ENCODE measurements at places on chromosomes 13 and 19. TPM values are rescaled to one million over a fixed set of nuclear protein-coding genes. Genes with fewer than 3 reads are reported as not detected.

Gene C2CD4C
- total RNA-seq: not detected

Gene CYP4F2
- 1.8 TPM for total RNA-seq

Gene ZNF700
- 7.7 TPM for total RNA-seq

Gene ZNF536
- not detected for total RNA-seq

DNA sequence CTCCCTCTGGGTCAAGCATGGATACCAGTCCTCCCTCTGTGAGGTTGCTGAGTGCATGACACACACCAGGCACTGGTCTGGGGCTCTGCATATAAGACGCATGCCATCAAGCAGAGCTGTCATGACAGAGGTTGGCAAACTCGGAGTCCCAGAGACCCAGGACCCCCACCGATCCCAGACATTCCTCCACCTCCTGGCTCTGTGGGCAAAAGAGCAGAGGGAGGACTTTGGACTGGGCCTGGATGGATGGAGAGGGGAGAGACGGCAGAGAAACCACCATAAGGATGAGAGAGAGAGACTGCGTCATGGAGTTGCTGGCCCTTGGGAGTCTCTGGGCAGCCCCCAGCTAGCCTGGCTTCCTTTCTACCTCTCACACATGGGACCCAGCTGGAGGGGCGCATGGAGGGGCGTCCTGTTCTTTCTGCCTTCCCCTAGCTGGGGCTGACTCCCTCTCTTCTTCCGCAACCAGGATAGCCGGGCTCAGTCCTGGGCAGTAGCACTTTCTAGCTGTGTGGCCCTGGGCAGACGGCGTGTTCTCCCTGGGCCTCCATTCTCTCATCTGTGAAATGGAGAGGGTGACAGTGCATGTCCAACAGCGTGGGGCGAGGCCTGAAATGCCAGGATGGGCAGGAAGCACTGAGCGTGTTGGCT lies 1.6 kb downstream of the HPN start:
- no peak for DNase-seq

DNA sequence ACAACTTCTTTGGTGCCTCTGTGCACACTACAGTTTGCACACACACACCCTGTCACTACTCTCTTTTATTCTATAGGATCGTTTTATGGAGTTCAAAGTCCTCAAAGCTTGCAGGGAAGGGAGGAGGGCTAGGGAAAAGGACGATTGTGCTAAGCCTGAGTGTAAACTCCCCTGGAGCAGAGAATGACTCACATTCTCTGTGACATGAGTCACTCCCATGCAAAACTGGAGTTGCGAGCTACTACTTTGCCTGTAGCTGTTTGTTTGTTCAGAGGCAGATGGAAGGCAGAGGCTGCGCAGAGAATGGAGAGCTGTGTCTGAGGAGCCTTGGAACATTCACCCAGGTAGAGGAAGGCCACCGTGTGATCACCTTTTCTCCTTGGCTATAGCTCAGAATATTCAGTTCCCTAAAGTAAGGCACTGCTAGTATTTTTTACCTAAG lies 80.5 kb upstream of the MBNL2 start:
- peak; percentile 88 for DNase-seq

DNA sequence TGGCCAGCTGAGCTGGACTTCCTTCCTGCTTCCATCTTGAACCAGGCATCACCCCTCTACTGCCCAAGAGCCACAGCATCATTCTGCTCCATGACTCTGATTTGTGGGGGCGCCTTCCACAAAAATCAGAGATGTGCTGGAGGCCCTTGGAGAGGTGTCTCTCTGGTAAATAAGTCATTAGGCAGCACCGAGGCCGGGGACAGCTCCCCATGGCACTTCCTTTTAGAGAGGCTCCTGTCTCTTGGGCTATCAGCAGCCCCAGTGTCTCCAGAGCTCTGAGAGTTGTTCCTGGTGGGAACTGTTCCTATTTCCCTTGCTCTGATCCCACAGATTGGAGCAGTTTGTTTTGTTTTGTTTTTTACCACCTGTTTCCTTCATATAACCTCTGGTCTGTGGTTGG lies 19.9 kb downstream of the NWD1 start:
- DNase-seq: peak; percentile 15

- DNase-seq: no peak
Measured at GRCh38 chr13:42796747-42797356, 15.5 kb downstream of the FAM216B start.

- no peak for DNase-seq
Measured at GRCh38 chr13:25252752-25253151, 34.5 kb downstream of the MTMR6 start.

DNA sequence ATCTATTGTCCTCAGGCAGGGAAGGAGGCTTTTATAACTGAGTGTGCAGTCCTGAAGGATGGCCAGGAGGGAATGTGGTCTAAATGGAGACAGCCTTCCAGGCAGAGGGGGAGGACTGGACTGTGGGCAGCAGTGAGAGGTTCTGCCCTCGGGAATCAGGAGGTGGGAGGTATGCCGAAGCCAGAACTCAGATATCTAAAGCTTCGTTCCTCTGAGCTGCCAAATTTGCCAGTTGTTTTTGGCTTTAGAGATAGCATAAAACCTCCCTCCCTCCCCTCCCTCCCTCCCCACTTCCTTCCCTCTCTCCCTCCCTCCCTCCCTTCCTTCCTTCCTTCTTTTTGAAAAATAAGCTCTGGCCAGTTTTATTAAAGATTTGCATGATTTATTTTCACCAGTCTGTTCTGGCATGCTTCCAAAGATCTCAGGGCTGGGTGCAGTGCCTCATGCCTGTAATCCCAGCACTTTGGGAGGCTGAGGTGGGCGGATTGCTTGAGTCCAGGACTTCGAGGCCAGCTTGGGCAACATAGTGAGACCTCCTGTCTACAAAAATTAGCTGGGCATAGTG lies 2.4 kb downstream of the MEDAG start:
- DNase-seq: peak; percentile 82

DNA sequence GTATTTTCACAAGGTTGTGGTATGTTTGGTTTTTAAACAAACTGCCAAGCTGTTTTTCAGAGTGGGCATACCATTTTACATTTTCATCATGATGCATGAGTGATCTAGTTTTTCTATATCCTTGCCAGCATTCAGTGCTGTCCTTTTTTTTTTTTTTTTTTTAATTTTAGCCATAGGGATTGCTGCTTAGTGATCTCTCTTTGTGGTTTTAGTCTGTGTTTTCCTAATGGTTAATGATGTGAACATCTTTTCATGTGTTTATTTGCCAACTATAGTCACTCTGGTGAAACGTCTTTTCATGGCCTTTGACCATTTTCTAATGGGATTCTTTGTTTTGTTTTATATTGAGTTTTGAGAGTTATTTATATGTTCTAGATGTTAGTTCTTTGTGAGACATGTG lies 59.7 kb downstream of the SHISA2 start:
- DNase-seq: peak; percentile 46

GRCh38 chr13:37752146-37752545 lies 117.4 kb downstream of the TRPC4 start:
- DNase-seq: peak; percentile 14

GRCh38 chr13:57030671-57031070 lies 110.0 kb upstream of the PRR20A start:
- no peak for DNase-seq

- peak; percentile 90 for DNase-seq
Measured at GRCh38 chr13:36124236-36124822, 6.9 kb downstream of the DCLK1 start.
